ENCODE measurements at places on chromosomes 1 and 21.

DNA sequence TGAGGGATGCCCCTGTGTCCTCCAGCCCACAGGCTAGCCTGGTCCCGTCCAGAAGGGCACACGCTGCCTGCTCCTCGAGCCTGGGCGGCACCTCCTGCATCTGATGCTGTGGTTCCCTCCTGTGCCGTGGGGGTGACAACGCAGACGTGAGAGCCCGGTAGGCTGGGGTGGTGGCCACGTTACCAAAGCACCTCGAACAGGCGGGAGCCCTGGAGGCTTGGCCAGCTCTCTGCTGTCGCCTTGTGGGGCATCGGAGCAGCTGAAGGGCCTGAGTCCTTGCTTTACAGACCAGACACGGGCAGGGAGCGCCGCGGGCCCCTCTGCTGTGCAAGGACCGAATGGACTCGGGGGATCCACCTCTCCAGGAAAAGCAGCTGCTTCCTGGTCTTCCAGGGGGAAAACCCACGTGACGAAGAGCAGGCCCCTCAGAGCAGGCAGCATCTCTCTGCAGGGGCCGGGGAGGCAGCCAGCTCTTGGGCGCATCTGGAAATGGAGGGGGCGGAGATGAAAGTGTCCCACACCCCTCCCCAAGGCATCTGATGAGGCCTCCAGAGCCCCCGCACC, 133.3 kb downstream of the NPHP4 start:
- no peak overlapping the region for H3K27ac ChIP-seq
- no peaks in the 10 kb centered on the region for H3K4me1 ChIP-seq
- DNase-seq, result no peak

- no peaks in the 10 kb centered on the region for H3K27me3 ChIP-seq
- H3K4me3 ChIP-seq, result no peak overlapping the region
- H3K4me1 ChIP-seq, result no peaks in the 10 kb centered on the region
- DNase-seq, result no peak
Observed at GRCh38 chr1:107342768-107343167, 201.9 kb downstream of the NTNG1 start.

DNA sequence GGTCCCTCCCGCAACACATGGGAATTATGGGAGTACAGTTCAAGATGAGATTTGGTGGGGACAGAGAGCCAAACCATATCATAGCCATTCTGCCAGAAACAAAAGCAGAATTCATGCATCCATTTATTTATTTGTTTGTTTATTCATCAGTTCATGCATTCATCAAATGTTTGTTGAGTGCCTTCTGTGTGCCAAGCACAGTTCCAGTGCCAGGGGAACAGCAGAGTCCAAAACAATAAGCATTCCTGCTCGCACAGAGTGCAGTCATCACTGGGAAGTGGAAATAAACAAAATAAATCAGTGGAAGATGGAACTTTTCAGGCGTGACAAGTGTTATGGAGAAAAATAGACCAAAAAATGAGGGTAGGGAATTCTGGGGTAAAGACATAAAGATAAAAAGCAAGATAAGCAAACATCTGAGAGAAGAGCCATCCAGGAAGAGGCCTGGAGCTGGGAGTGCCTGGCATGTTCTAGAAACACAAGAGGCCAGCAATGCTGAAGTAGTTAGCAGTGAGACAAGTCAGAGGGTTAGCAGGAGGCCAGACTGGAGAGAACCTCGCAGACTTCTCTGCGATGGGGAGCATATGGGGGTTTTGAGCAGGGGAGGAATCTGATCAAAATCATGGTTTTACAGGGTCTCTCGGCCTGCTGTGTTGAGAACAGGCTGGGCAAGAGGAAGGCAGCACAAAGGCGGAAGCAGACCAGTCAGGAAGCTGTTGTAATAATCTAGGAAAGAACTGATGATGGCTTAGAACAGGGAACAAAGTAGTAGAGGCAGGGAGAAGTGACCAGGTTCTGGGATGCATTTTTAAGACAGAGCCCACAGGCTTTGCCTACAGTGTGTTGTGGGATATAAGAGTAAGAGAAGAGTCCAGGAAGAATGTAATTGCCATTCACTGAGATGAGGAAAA, 113.2 kb downstream of the GLUL start:
- no peak overlapping the region for H3K4me3 ChIP-seq
- no peaks in the 10 kb centered on the region for H3K36me3 ChIP-seq
- no peak overlapping the region for H3K27ac ChIP-seq
- no peak for DNase-seq
- H3K27me3 ChIP-seq, result no peaks in the 10 kb centered on the region
- no peaks in the 10 kb centered on the region for H3K4me1 ChIP-seq

DNA sequence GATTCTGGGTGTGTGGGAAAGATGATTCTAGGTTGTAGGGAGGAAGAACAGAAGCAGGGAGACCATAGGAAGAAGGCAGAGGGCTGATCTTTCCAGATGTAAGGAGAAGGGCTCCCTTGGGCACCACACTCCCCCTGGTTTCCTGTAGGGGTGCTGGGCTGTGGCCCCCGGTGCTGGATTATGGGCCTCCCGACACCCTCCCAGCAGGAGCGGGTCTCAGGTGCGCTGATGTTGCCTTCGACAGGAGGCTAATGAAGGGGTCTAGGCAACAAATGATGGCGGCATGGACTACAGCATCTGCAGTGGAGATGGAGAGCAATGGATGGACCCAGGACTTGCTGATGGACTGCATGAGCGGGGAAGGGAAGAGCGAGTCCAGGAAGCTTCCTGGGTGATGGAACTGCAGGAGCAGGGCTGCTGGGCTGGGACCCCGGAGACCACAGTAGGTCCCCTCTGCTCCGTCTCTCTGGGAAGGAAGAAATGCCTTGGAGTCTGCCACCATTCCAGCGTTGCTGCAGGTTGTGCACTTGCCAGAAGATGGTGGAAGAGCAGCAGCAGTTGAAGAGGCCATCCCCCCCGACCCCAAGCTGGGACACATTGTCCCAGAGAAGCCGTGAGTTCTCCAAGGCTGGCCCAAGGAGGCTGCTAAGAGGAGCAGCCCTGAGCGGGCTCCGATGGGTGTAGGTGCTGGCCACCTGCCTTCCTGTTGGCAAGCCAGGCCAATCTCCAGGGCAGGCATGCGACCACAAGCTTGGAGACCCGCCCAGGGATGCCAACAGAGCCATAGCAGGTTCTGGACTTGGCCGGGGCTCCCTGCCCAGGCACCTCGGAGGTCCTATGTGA, 95.4 kb upstream of the VAMP3 start:
- H3K27ac ChIP-seq, result no peak overlapping the region
- no peaks in the 10 kb centered on the region for H3K36me3 ChIP-seq
- no peak overlapping the region for H3K4me3 ChIP-seq

DNA sequence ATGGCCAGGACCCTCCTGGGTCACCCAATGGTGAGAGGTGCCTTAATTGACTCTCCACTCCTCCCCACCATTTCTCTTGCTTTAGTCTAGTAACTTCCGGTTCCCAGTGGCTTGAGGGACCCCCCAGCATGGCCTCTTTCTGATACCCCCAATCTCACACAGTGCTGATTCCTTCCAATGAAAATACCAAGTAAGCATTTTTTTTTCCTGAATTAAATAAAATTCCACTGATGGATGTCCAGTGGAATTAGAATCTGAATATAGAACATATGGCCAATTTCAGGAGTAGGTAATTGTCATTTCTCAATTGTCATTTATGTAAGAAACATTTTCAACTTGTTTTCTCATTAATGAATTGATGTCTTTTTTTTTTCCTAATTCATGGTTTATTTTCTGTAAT, 9.5 kb downstream of the NOS1AP start:
- peaks cover 4% of the 10 kb centered on the region for H3K27me3 ChIP-seq
- no peaks in the 10 kb centered on the region for H3K36me3 ChIP-seq
- H3K4me1 ChIP-seq, result no peaks in the 10 kb centered on the region
- H3K27ac ChIP-seq, result no peak overlapping the region
- no peak overlapping the region for H3K4me3 ChIP-seq

All from CD4-positive, alpha-beta T cell (primary cell).